ELR (cell line): ENCODE measurements at places on chromosomes 4 and X.

GRCh38 chr4:128821151-128821550 lies 11.7 kb downstream of the JADE1 start:
- no peak for DNase-seq

DNA sequence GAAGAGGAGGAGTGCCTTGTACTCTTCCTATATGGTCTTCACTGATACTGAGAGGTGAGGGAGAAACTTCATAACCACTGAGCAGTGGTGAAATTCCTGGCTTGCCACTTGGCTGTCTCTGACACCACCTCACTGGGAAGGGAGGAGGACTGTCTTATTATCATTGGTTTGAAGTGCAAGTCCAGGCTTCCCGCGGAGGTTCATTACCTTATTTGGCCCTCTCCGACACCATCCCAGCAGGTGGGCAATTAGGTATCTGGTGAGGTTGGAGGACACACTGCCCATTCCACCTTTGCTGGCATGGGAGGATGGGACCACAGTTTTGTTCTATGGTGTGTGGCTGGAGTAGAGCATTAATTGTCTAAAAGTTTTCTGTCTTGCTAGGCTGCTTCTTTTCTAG lies 206.1 kb downstream of the LHFPL1 start:
- no peak for DNase-seq

DNA sequence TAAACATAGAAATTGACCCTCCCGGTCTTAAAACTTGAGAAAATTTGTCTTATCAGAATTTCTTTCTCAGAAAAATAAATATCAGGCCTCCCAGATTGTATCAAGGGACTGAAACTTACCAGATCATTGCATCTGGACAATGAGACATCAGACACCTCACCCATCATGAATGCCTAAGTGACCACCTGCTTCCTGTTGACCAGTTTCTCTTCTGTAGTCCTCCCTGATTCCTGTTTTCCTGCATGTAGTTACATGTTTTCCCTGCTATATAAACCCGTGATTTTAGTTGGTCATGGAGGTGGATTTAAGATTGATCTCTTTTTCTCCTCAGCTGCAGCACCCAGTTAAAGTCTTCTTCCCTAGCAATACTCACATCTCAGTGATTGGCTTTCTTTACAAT lies 548.1 kb downstream of the PPP4R3C start:
- DNase-seq = no peak

DNA sequence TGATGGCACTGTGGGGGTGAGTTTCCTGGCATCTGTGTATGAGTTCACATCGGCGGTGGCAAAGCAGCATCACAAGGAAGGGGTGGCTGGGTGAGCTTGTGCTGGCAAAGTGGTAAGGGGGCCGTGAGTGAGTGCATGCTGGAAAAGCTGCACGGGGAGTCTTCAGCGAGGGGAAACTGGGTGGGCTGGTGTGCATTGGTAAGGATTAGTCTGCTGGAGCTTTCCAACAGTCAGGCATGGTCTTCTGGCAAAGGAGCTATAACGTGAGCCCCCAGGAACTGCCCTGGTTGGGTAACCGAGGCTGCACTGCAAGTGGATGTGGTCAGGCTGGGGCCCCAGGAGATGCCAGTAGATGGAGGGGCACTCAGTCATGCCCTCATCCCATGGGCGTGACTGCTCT lies 30.7 kb downstream of the ADAM29 start:
- DNase-seq = no peak

DNA sequence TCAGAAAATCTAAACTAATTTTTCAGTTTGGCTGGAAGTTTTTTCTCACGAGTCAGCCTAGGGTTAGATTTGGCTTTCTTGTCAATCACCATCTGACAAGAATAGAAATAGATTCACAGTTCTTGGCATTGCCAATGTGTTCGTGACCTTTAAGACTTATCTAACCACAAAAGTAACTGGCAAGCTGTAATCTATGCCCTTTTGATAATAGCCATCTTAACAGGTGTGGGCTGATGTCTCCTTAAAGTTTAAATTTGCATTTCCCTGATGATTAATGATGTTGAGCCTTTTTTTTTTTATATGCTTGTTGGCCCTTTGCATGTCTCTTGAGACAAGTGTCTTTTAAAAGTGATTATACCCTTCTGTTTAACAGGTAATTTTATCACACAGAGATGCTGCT lies 460.3 kb upstream of the PRKX start:
- no peak for DNase-seq

DNA sequence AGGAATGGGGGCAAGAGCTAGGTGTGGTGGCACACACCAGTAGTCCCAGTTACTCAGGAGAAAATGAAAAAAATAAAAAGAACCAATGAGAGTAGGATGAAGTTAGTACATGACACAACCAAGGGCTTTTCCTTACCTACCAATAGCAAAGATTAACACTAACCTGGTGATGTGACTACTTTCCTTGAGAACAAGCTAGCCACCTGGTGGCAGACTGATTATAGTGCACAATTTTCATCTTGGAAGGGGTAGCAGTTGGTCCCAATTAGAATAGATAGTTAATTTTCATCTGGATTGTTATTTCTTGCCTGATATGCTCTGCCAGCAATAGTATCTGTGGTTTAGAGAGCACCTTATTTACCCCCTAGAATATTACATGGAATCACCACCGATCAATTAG lies 1216.8 kb upstream of the PABPC4L start:
- DNase-seq = peak; percentile 36

DNA sequence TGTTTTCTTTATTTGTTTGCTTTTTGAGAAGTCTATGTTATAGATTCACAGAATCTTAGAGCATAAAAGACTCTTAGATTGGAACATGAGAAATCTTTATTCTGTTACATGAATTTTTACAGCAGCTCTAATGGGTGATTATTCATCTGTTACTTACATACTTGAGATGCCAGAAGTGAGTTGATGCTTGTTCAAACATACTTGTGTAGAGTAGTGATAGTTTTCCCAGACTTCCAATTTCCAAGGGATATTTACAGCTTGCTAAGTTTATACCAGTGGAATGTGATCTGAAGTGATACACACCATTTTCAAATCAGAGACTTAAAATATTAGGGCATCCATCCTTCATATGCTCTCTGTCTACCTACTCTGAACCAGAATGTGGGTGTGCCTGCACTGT lies 252.9 kb upstream of the SMIM31 start:
- DNase-seq = no peak

- DNase-seq = no peak
Observed at GRCh38 chr4:99755223-99755944, 61.2 kb upstream of the DAPP1 start.

GRCh38 chrX:18290200-18290599 lies 64.3 kb downstream of the SCML2 start:
- DNase-seq = no peak

DNA sequence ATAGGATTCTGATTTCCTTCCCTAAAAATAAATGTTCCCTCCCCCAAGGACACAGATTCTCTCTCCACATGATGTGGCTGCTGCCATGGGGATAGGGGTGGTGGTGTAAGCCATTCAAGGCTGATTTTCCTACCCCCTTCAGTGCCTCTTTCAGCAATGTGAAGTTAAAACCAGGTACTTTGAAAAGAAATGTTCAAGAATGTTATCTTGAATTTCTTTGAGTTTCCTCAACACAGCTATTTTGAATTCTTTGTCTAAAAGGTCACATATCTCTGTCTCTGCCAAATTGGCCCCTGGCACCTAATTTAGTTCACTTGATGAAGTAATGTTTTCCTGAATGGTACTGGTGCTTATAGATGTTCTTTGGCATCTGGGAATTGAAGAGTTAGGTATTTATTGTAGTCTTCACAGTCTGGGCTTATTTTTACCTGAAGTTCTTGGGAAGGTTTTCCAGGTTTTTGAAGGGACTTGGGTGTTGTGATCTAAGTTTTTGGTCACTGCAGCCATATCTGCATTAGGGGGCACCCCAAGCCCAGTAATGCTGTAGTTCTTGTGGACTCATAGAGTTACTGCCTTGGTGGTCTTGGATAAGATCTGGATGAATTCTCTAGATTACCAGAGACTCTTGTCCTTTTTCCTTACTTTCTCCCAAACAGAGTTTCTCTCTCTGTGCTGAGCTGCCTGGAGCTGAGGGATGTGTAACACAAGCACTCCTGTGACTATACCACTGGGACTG lies 7.6 kb upstream of the DIPK2B start:
- peak; percentile 14 for DNase-seq

- DNase-seq = no peak
Observed at GRCh38 chrX:132594999-132595398, 106.2 kb upstream of the MBNL3 start.

DNA sequence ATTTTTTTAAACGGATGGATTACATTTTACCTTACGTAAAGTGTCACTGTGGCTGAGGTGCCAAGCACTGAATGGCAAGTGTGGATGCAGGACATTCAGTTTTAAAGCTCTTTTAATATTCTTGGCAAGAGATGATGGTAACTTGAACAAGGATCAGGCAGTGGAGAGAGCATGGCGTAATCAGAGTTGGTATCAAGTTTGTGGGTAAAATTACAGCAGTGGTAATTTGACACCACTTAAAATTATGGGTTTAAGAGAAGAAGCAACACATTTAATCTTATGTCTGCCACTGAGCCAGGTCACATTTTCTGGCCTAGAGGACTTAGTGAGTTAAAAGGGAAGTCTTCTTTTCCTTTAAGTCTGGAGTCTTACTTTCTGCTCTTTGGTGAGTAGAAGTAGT lies 100.5 kb downstream of the NAA11 start:
- no peak for DNase-seq

DNA sequence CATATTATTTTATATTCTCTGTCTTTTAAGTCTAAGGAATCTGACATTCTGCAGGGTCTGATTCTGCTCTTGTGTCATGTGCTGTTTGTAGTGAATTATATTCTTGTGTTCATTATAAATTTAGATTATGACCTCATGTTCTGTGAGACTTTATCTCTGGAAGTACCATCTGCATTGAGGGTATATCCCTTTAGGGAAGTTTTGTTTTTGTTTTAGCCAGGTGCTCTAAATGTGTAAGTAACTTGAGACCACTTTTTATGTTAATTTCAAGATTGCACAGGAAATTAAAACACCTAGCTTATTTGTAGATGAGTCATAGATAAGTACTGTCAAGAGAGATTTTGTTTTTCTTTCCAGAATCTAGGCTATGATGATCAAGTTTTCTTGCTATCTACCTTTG lies 35.0 kb upstream of the DKK2 start:
- DNase-seq = no peak

DNA sequence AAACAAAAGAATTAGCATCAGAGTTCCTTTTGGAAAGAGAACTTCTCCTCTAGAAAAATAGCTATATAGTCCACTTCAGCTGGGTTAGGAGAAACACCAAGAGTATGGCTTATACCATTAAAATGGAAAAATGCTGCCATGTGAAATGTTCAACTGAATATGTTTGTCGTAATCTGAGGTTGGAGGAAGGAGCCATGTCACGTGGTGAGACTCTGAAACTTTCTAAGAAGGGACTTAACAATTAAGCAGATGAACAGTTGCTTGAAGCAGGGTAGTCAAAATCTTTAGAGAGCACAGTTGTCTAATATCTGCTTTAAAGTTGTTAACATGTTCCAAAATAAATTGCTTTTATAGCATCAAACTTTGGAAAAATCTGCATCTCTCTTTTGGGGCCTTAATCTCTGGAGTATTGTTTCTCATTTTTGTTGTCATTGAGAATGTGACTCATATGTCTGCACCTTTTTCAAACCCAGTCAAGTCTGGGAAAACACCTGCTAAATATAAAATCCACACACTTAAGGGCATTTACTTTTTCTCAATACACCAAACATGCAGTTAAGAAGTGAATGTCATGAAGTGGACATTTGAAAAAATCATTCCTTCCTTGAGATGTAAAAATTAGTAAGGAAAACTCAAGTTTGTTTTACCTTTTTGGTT lies 168.8 kb upstream of the PDE5A start:
- DNase-seq = no peak

- no peak for DNase-seq
Observed at GRCh38 chr4:61473306-61473705, 273.2 kb downstream of the ADGRL3 start.

- peak; percentile 56 for DNase-seq
Observed at GRCh38 chrX:136525738-136526606, 6.0 kb upstream of the VGLL1 start.

- DNase-seq = peak; percentile 64
Observed at GRCh38 chr4:177220376-177220775, 89.3 kb upstream of the NEIL3 start.

DNA sequence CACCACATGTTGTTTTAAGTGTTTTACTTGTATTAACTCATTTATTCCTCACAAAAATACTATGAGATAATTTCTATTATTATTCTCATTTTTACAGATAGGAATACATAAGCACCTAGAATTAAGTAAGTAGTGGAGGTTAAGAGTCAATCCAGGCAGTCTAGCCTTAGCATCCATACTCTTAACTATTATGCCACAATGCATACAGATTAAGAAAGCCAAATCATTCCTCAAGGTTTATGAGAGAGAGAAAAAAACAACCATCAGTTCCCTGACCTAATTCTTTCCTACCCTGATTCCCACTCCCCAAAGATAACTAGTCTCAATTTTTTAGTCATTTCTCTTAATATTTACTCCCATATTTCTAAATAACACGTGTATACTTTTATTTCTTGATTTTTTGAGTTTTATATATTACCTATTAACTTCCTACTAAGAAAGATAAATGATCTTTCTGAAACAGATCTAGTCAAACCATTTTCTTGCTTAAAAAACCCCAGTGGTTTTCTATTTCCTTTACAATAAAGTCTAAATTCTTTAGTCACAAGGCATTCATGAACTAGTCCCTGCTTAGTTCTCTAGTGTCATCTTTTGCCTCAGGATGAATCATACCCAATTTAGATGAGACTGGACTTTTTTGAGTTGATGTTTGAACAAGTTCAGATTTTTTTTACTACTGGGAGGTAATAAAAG lies 16.0 kb downstream of the UBA6 start:
- peak; percentile 78 for DNase-seq

DNA sequence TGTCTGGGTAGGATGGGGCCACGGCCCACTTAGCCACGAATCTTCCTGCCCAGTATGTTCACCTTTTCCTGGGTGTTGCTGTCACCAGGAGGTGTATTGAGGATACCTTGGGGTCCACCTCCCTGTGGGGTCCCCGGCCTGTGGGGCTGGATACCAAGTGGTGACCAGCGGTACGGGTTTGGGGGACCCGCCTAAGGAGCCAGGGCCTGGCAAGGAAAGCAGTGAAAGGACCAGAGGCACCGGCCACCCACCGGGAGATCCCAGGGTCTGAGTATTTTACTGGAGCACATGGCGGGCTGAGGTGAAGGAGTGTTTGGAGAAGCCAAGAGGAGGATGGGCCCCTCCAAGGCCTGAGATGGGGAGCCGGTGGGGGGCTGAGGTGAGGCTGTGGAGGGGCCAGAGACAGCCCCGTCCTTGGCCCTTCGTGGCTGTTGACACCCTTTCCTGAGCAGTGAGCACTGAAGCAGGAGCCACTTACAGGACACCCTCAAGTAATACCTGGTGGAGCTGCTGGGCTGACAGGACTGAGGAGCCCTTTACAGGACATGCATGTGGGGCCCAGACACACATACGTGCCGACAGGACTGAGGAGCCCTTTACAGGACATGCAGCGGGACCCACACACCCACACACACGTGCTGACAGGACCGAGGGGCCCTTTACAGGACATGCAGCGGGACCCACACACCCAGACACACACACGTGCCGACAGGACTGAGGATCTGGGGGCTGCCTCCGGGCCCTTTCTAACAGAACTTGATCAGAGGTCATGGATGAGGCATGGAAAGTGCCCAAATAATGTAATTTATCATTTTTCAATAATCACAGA lies 38.4 kb downstream of the TMEM271 start:
- DNase-seq = no peak

- no peak for DNase-seq
Observed at GRCh38 chrX:4930426-4930825, 1217.0 kb upstream of the PRKX start.

- no peak for DNase-seq
Observed at GRCh38 chr4:142284402-142285221, 561.5 kb downstream of the INPP4B start.
